Stimulated activated CD8-positive, alpha-beta memory T cell treated with anti-CD3 and anti-CD28 coated beads, Interleukin-4, amount 100 ng/mL, for 1 hour (primary cell): ENCODE measurements at places on chromosomes 5 and 9.

- DNase-seq, result no peak
These were observed 439.9 kb downstream of the GADD45G start for GRCh38 chr9:90044710-90045151.

DNA sequence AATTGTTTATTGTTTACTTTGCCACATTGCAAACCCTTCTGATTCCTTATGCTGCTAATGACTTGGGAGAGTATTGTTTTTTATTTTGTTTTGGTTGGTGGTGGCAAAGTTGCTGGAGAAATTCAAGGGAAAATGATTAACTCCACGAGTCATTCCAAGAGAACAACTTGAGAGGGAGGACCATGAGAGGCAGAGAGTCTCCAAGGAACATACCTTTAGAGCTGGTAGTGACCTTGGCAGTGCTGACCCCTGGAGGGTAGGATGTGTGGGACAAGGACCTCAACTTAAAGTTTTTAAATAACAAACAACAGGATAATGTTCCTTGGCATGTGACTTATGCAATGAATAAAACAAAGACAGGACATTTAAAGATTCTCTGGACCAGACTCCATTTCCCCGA lies 139.7 kb downstream of the LRRC70 start:
- DNase-seq, result no peak

- DNase-seq, result no peak
These were observed 48.9 kb downstream of the SLC12A7 start for GRCh38 chr5:1062761-1063568.

- DNase-seq, result no peak
These were observed 134.0 kb downstream of the ATPSCKMT start for GRCh38 chr5:10115669-10116068.

- DNase-seq, result no peak
These were observed 186.8 kb downstream of the SNX18 start for GRCh38 chr5:54704333-54704732.
